ENCODE measurements at places on chromosomes 12 and 14. TPM values are rescaled to one million over a fixed set of nuclear protein-coding genes. Genes with fewer than 3 reads are reported as not detected.

The MYF5 gene
- total RNA-seq = not detected

The SYT1 gene
- total RNA-seq = 0.53 TPM

The BICD1 gene
- total RNA-seq = 9.7 TPM

The CSRP2 gene
- total RNA-seq = 10.2 TPM

DNA sequence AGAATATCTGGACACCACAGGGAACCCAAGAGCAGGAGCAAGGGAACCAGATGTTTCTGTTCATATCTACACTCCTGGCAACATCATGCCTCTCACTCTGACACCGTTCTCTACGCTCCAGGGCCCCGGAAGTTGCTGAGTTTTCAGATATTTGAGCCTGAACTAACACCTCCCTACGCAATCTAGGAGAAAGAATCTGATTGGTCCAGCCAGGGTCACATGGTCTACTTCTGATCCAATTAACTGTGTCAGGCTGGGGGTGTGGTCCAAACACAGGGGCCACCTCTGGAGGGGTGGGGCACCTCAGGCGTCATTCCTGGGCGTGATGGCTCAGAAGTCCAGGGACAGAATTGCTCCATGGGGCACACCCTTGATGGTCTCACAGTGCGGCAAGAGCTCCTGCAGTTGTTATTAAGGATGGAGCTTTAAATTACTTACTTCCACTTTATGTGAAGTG, 165.5 kb downstream of the PTPN11 start:
- DNase-seq = no peak

All from right cardiac atrium (tissue), 5 donors.